OCI-LY7 (cell line): ENCODE measurements at places on chromosomes 1 and 21. TPM values are rescaled to one million over a fixed set of nuclear protein-coding genes. Genes with fewer than 3 reads are reported as not detected.

GRCh38 chr1:22545141-22545540, 18.1 kb upstream of the EPHA8 start:
- DNase-seq = no peak

DNA sequence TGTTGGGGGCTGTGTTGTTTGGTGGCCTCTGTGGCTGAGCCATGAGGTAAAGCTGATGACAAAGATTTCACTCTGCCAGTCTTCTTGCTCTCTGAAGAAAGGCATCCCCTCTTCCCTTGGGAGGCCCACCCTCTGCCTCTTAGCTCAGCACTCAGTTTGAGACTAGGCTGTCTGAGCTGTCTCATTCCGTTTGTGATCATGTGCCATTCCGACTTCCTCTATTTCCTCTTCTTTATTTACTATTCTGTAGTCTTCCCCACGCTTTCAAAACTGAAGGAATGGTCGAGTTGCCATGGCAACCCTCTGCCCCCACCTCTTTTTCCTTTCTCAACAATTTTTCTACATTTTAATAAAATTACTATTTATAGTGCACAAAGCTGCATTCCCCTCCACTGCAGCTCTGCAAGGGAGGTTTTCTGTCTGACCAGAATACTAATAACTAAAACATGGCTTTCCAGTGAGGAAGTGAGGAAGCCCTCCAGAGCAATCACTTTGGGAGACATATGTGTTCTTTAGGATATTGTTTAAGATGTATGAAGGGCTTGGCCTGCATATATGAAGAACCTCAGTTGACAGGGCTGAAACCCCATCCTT, 30.8 kb downstream of the KCNA3 start:
- DNase-seq = no peak

DNA sequence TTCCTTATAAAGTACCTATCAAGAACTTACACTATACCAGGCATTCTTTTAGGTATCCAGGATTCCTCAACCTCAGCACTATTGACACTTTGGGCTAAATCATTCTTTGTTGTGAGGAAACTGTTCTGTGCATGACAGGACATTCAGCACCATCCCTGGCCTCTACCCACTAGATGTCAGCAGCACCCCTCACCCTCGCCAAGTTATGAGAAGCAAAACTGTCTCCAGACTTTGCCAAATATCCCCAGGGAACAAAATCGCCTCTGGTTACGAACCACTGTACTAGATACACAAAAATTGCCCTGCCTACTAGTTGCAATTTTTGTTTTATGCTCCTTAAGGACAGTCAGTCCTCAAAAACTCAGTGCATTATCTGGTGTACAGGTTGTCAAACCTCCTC, 35.7 kb downstream of the PALMD start:
- DNase-seq = no peak

DNA sequence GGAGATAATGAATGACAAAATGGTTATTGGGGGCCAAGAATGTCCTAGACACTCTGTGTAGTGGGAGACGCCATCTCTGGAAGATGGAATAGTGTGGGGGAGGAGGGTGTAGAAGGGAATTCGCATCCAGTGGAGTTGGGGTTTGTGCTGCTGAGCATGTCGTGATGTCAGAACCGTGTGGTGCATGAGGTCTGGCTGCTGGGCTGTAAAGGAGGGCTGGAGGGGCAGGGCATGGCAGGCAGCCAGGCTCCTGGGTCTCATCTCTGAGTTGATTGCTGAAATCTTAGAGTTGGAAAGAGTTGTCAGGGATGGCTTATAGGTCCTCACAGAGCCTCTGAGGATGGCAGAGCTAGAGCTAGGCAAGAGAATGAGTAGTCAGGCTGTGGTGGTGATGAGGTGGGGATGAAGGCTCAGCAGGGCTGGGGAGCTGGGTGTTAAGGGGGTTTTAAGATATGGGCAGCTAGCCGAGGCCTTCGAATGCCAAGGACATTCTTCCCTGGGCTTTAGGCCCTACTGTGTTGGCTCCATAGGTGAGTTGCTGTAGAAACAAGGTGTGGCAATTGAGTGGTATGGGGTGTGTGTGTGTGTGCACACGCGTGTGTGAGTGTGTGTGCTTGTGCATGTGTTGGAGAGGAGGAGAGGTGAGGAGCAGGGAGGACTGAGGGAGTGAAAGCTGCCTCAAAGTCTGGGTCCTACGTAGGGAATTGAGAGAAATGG, 1.9 kb downstream of the PPFIA4 start:
- DNase-seq = no peak

Gene TNFRSF1B
- total RNA-seq = not detected in 2 replicates

Gene PCAT6
- total RNA-seq = not detected in 2 replicates
